ENCODE measurements at places on chromosomes 16 and 17.

- no peak for DNase-seq
Measured at GRCh38 chr16:1740781-1741490, 30.4 kb downstream of the NME3 start.

DNA sequence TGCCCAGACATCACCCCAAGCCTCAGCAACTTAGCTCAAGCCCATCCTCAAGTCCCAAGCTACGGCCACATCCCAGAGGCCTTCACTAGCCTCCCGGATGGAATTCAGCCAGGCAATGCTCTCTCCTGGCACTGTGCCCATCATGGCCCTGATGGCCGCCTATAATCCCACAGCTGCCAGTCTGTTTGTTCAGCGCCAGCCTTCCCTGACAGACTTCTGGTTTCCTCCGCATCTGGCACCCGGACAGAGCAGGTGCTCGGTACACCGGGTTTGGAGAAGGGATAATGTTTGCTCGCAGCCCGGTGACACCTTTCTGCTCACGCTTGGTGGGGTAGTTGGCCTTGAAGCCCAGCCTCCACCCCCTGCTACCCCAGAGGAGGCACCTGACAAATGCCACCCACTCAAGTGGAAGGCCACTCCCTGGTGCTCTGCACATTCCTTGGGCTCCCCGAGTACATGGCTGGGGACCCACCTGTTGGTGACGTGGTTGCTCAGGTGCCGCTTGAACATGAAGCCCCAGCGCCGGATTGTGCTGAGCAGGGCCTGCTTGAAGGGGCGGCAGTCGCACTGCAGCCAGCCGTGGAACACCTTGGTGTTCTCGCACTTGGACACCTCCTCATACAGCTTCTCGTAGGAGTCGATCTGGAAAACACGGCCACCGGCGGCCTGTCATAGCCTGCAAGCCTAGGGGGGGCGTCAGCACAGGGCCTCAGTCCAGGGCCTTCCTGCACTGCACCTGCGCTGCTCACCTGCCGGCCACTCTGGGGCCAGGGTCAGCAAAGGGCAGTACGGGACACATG is 47.1 kb downstream of the DNAH17 start:
- no peak for DNase-seq

DNA sequence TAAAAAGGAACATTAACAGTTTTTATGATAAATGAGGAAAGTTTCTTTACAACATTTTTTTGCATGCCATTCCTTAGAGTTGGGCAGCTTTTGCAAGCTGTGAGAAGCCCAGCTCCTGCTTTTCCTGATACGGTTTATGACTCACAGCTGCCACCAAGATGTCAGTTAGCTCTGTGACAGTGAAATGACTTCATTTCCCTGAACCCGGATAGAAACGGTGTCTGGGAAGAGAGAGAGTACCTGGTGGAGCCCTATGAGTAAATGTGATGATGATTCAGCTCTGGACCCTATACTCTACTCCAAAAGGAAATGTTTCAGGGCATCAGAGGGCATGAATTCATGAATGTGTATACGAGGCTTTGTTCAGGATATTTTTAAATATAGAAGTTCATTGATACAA is 366.3 kb upstream of the HSBP1 start:
- DNase-seq: no peak

GRCh38 chr16:1014771-1015495 is 33.4 kb downstream of the SOX8 start:
- no peak for DNase-seq

DNA sequence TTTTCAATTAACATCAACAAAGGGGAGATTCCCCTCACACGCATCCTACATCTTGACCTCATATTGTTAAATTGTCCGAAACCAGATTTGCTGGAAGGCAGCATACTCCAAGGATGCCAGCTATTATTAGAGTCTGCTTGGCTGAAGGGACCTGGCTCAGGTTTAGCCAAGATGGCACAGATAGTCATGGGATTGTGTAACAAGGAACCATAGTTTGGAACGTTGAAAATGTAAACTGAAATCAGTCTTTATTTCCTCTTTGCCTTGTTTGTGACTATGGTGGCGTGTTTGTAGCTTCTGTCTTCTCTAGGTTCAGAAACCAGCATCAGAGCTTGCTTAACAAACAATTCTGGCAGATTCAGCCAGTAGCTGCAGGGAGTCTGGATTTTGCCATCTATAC is 5.9 kb downstream of the ARSG start:
- DNase-seq: no peak

GRCh38 chr17:49545806-49546545 is 29.7 kb upstream of the NXPH3 start:
- DNase-seq: no peak

- DNase-seq: no peak
Measured at GRCh38 chr17:49530118-49530517, 35.0 kb downstream of the NGFR start.

GRCh38 chr17:3890082-3890877 is 2.6 kb downstream of the CAMKK1 start:
- no peak for DNase-seq

- peak; percentile 35 for DNase-seq
Measured at GRCh38 chr16:84144209-84144858, 643 bp downstream of the HSDL1 start.

DNA sequence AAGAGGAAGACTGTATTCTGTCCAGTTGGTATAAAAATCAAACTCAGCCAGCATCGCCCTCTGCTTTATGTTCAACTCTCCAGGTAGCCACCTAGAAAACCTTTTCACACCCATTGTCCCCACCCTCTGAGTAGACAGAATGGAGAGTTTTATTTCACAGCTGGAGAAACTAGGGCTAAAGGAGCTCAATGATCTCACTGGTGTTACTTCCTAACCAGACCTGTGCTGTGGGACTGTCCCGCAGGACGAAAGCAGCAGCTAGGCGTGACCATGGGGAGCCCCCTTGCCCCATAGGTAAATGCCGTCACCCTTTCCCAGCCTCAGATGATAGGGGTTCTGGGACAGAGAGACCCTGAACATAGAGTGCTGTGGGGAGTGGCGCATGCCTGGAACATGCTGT is 67.7 kb downstream of the CYLD start:
- DNase-seq: no peak

DNA sequence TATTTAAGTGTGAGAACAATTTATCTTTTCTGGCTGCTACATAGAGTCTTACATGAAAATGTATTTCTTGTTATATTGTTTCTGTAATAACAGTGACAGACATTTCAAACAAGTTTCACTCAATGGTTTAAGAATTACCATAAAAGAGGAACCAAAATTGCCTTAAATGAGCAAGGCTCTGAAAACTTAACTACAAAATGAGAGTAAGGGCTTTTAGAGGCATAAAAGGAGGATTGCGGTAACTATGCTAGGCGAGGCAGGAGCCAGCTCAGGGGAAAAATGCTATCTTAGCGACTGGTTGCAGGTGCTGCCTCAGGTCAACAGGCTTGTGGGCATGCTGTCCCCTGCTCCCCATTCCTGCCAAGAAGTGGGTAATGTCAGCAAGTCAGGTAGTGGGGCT is 81.7 kb upstream of the MSI2 start:
- DNase-seq: peak; percentile 32

GRCh38 chr16:85821390-85822135 is 22.1 kb downstream of the COX4I1 start:
- DNase-seq: peak; percentile 90

DNA sequence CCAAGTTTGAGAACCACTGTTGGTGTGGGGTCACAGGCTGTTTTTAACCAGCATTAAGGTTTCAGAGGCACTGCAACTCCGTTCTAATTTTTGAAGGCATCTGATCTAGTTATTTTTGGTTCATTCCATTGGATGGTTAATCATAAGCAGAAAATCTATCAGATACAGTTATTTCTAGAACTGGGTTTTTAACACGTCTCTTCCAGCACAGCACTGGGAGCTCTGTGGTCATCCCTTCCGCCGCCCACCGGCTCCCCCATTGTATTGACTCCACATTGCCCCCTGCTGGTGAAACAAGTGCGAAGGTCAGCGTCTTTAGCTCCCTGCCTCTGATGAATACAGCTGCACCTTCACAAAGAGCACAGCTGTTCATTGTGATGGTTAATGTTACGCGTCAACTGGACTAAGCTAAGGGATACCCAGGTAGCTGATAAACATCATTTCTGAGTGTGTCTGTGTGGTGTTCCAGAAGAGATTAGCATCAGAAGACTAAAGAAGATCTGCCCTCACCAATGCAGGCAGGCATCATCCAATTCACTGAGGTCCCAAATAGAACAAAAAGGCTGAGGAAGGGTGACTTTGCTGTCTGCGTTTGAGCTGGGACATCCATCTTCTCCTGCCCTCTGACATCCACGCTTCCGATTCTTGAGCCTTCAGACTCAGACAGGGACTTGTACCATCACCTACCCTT is 8.5 kb downstream of the CCL18 start:
- DNase-seq: peak; percentile 35

DNA sequence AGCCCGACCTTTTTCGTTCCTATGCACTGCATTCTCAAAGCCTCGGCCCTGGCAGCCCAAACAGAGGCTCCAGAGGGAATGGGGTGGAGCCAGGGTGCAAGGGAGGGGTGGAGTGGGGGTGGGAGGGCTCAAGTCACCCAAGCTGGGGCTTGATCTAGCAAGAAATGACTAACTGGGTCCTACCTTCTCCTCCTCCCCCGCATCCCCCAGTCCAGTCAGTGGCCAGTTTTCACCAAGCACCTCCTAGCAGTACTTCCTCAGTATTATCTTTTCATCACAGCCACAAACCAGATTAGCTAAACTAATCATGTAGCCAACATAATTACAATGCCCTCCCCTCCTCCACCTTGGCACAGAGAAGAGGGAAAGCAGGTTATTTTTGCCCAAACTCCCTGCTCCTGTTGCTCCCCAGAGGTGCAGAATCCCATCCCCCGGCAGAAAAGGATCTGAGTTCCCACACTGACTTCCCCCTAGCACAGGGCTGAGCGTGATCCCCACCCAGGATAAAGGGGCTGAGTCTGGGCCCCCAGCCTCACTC is 2.2 kb downstream of the JUP start:
- DNase-seq: no peak

GRCh38 chr17:69143151-69143550 is 1.5 kb upstream of the ABCA6 start:
- no peak for DNase-seq

DNA sequence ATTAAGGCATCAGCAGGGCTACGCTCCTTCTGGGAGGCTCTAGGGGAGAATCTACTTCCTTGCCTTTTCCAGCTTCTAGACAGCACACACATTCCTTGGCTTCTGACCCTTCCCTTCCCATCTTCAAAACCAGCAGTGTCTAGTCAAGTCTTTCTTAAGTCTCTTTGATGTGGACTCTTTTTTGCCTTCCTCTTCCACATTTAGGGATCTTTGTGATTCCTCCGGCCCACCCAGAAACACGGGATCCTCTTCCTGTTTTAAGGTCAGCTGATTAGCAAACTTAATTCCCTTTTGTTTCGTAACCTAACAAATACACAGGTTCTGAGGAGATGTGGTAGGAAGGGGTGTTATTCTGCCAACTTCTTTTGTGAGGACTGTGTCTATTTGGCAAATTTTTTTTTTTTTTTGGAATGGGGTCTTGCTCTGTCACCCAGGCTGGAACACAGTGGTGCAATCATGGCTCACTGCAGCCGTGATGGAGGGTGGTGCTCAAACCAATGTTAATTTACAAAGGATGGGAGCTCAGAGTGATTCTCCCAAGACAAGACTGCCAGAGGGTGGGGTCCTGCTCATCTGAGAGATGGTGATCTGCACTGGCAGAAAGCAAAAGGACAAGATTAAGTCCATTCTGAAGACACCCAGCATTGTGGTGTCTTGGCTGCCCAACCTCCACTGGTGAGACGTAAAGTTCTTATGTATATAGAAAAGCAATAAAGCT is 14.7 kb downstream of the KNOP1 start:
- DNase-seq: no peak

GRCh38 chr17:56314026-56314425 is 160.8 kb downstream of the ANKFN1 start:
- no peak for DNase-seq

Data from GM12891 (cell line).